ENCODE measurements at places on chromosomes 4 and X.

GRCh38 chr4:120554086-120554485, 368.4 kb downstream of the PRDM5 start:
- no peak for DNase-seq

DNA sequence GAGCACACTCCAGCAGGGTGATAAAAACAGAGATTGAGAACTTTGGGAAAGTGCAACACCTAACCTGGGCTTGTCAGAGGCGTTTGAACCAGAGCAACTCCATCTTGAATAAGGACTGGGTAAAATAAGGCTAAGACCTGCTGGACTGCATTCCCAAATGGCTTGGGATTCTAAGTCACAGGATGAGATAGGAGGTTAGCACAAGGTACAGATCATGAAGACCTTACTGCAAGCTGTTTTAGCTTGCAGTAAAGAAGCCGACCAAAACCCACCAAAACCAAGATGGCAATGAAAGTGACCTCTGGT, 43.9 kb downstream of the SCFD2 start:
- no peak for DNase-seq

DNA sequence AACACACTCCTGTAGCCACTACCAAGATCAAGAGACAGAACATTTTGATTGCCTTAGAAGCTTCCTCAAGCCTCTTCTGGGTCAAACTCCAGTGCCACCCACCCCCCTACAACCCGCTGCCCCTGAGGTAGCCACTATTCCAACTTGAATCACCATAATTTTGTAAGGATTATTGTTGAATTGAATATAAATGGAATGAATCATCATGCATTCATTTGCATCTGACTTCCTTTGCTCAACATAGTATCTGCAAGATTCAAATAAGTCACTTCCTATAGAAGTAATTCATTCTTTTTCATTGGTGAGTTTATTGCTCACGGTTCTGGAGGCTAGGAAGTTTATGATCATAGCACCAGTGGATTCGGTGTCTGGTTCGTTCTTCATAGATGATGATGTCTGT, 364.2 kb downstream of the SLITRK2 start:
- no peak for DNase-seq

GRCh38 chr4:54662901-54663585, 5.3 kb downstream of the KIT start:
- no peak for DNase-seq

- DNase-seq = peak; percentile 88
These were observed 33.5 kb upstream of the RASSF6 start for GRCh38 chr4:73653695-73654106.
